Naive thymus-derived CD4-positive, alpha-beta T cell (primary cell): ENCODE measurements at places on chromosomes 6 and 20. TPM values are rescaled to one million over a fixed set of nuclear protein-coding genes. Genes with fewer than 3 reads are reported as not detected.

DNA sequence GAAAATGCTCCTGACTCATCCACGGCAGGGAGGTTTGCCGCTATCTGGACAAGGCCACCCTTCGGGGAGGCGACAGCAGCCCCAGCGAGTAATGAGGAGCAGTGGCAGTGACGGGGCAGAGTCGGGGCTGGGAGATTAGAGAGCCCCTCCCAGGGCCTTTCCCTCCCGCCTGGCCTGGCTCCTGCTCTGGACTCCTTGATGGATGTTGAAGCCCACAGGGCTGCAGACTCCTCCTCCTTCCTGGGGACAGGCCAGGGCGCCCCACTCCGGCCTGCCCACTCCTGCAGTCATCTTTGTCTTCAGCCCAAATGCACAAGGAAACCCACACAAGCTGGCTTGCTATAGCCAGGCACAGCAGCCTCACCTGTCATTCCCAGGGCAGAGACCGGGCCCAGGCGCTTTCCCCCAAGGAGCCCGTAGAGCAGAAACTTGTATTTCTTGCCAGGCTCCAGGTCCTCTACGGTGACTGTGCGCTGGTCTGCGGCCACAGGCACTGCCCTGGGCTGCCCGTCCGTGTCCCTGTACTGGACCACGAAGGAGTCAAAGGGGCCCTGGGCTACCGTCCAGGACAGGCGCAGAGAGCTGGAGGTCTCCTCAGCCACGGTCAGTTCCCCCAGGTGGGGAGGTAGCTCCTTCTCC is 7.7 kb downstream of the CYP21A2 start:
- H3K27ac ChIP-seq: no peak overlapping the region
- no peak for DNase-seq
- no peak overlapping the region for H3K4me3 ChIP-seq
- H3K4me1 ChIP-seq: no peaks in the 10 kb centered on the region
- H3K36me3 ChIP-seq: no peaks in the 10 kb centered on the region

DNA sequence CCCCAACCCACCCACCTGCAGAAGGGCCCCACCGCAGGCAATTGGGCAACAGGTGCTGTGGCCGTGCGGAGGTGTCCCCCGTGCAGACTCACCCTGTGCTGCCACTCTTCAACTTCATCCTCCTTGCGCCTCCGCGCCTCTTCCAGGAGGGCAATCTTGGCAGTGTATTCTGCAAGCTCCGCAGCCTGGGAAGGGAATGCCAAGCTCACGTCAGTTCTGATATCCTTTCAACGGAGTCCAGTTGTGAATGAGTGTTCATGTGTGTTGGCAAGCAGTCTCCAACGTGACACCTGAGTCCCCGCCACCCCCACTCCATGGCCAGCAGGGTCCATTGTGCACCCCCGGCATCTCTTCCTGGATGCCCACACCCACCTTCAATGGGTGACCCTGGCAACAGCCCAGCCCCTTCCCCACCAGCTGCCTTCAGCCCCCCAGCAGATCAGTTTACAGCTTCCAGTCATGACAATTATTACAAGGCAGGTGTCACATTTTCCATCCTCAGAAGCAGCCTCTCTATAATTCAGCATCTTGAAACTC is 49.9 kb downstream of the EZR start:
- no peak overlapping the region for H3K4me3 ChIP-seq
- H3K4me1 ChIP-seq: peaks cover 19% of the 10 kb centered on the region
- H3K27ac ChIP-seq: peak overlapping the region; percentile 51
- no peaks in the 10 kb centered on the region for H3K27me3 ChIP-seq
- H3K36me3 ChIP-seq: peaks cover 38% of the 10 kb centered on the region
- no peak for DNase-seq

- DNase-seq: no peak
- no peak overlapping the region for H3K27ac ChIP-seq
- no peaks in the 10 kb centered on the region for H3K4me1 ChIP-seq
Measured at GRCh38 chr6:134341999-134342567, 24.2 kb upstream of the SGK1 start.

- H3K27me3 ChIP-seq: no peaks in the 10 kb centered on the region
- H3K4me1 ChIP-seq: no peaks in the 10 kb centered on the region
- H3K36me3 ChIP-seq: no peaks in the 10 kb centered on the region
Measured at GRCh38 chr20:20299904-20300303, 68.0 kb upstream of the INSM1 start.

DNA sequence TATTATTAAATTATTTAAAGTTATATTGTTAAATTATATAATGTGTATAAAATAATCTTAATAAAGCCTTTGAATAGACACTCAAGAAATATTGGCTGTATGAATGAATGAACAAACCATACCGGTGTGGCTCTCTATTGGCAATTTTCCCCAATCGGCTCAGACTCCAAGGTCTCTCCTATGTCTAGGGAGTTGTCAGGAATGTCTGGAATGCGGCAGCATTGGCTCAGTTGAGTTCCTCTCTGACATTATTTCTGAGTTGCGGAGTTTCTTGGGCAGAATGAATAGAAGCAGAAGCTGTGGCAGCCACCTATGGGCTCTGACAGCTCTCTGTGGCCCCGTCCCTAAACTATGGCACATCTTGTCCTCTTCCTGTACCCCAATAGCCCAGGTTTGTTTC is 111.0 kb downstream of the SOBP start:
- no peak overlapping the region for H3K27ac ChIP-seq
- H3K36me3 ChIP-seq: no peaks in the 10 kb centered on the region
- no peaks in the 10 kb centered on the region for H3K4me1 ChIP-seq
- no peak overlapping the region for H3K4me3 ChIP-seq

GRCh38 chr20:33871362-33871761 is 60.2 kb downstream of the CHMP4B start:
- H3K27me3 ChIP-seq: no peaks in the 10 kb centered on the region
- DNase-seq: no peak

DNA sequence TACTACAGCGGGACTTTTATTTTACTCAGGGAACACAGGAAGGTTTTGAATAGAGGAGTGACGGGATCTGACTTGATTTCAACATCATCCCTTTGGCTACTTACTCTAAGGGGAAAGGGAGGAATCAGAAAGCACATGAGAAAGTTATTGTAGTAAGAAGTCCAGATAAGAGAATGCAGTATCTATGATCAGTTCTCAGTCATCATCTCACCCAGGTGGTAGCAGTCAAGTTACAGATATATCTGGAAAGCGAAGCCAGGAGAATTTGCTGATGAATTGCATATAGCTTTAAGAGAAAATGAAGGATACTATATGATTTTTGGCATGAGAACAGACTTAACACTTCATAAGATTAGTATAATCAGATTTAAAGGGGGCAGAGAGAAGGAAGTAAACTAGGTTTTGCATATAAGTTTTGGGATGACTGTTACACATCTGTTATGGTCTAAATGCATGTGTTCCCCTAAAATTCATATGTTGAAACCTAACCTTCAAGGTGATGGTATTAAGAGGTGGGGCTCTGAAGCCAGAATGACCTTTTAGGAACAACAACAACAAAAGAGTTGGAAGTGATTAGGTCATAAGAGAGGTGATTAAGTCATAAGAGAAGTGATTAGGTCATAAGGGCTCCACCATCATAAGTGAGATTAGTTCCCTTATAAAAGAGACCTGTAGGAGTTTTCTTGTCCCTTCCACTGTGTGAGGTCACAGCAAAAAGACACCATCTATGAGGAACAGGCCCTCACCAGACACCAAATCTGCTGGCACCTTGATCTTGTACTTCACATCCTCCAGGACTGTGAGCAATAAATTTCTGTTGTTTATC is 6.7 kb downstream of the RAD21L1 start:
- no peaks in the 10 kb centered on the region for H3K36me3 ChIP-seq
- no peaks in the 10 kb centered on the region for H3K4me1 ChIP-seq
- no peaks in the 10 kb centered on the region for H3K27me3 ChIP-seq
- H3K27ac ChIP-seq: no peak overlapping the region

- no peak for DNase-seq
- no peak overlapping the region for H3K4me3 ChIP-seq
- no peaks in the 10 kb centered on the region for H3K4me1 ChIP-seq
- no peaks in the 10 kb centered on the region for H3K27me3 ChIP-seq
Measured at GRCh38 chr6:40806256-40806864, 219.2 kb upstream of the LRFN2 start.

DNA sequence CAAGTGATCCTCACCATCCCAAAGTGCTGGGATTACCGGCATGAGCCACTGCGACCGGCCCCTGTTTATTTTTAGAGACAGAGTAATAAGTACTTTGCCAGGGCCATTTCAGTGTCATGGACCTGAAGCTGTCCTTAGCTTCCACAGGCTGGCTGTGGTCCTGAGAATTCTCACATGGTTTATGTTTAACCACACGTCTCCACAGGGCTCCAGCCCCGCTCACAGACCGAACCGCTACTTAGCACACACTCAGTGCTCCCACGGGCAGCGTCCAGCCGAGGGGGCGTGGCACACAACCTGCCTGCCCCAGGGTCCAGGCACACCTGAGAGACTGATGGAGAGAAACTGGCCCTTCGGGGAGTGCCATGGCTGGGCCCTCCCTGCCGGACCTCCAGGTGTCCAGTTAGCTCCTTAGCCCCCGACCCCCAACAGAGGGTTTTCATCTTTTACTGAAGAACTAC is 11.7 kb downstream of the ACSS1 start:
- no peaks in the 10 kb centered on the region for H3K27me3 ChIP-seq
- H3K4me1 ChIP-seq: peaks cover 24% of the 10 kb centered on the region
- no peak overlapping the region for H3K27ac ChIP-seq
- no peaks in the 10 kb centered on the region for H3K36me3 ChIP-seq
- DNase-seq: no peak

DNA sequence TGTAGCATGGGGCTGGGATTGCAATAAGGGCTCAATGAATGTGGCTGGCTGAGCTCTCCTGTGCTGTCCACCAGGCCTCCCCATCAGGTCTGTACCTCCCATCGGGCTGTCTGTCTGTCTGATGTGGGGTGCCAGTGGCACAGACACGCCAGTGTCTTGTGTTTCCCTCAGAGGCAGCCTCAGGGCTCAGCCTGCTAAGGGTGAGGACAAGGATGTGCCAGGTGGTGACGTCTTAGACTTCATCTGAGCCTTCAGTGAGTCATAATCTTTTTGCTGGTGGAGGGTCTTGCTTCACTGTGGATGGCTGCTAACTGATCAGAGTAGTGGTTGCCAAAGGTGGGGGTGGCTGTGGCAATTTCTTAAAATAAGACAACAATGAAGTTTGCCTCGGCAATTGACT is 194.7 kb downstream of the NRN1 start:
- H3K4me1 ChIP-seq: peaks cover 4% of the 10 kb centered on the region
- no peaks in the 10 kb centered on the region for H3K27me3 ChIP-seq
- no peak for DNase-seq
- H3K27ac ChIP-seq: no peak overlapping the region
- no peaks in the 10 kb centered on the region for H3K36me3 ChIP-seq

GRCh38 chr6:100446115-100447080 is 18.3 kb downstream of the SIM1 start:
- no peak for DNase-seq
- no peaks in the 10 kb centered on the region for H3K4me1 ChIP-seq
- no peak overlapping the region for H3K27ac ChIP-seq
- no peak overlapping the region for H3K4me3 ChIP-seq
- H3K27me3 ChIP-seq: no peaks in the 10 kb centered on the region
- no peaks in the 10 kb centered on the region for H3K36me3 ChIP-seq

GRCh38 chr20:45061244-45061643 is 39.7 kb downstream of the KCNS1 start:
- no peak overlapping the region for H3K27ac ChIP-seq
- H3K36me3 ChIP-seq: peaks cover 11% of the 10 kb centered on the region
- no peaks in the 10 kb centered on the region for H3K27me3 ChIP-seq
- DNase-seq: no peak
- no peak overlapping the region for H3K4me3 ChIP-seq

DNA sequence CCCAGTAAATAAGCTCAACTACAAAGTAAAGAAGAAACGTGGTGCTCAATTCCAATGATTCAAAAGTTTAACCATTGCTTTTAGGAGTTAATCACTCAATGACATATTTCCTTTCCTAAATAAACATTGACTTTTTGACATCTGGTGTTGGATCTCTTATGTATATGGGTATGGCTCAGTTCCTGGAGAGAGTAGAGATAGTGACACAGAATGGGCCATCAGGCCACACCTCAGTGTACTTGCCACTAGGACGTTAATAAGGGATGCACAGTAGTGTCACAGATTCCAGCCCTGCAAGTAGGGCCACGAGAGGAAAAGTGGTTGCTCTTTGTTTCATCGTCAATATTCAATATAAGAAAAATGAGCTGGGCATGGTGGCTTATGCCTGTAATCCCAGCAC is 48.9 kb upstream of the TXNDC5 start:
- H3K4me1 ChIP-seq: no peaks in the 10 kb centered on the region
- DNase-seq: no peak
- H3K27me3 ChIP-seq: no peaks in the 10 kb centered on the region
- no peak overlapping the region for H3K4me3 ChIP-seq
- no peak overlapping the region for H3K27ac ChIP-seq

- no peaks in the 10 kb centered on the region for H3K27me3 ChIP-seq
- no peak overlapping the region for H3K27ac ChIP-seq
- no peaks in the 10 kb centered on the region for H3K4me1 ChIP-seq
Measured at GRCh38 chr6:84979541-84979940, 215.1 kb upstream of the TBX18 start.

- H3K27me3 ChIP-seq: no peaks in the 10 kb centered on the region
- DNase-seq: no peak
- no peaks in the 10 kb centered on the region for H3K36me3 ChIP-seq
- H3K4me3 ChIP-seq: no peak overlapping the region
Measured at GRCh38 chr20:51275181-51275580, 252.3 kb upstream of the KCNG1 start.

POPDC3 gene
- polyA plus RNA-seq: not detected

UTRN gene
- 46.7 TPM for polyA plus RNA-seq

C6orf58 gene
- not detected for polyA plus RNA-seq

DTNBP1 gene
- 40.0 TPM for polyA plus RNA-seq
